T1000 (cell line): ENCODE measurements at places on chromosomes 11 and 22.

- no peak for DNase-seq
These were observed 477.6 kb downstream of the SOX6 start for GRCh38 chr11:15878756-15879155.

DNA sequence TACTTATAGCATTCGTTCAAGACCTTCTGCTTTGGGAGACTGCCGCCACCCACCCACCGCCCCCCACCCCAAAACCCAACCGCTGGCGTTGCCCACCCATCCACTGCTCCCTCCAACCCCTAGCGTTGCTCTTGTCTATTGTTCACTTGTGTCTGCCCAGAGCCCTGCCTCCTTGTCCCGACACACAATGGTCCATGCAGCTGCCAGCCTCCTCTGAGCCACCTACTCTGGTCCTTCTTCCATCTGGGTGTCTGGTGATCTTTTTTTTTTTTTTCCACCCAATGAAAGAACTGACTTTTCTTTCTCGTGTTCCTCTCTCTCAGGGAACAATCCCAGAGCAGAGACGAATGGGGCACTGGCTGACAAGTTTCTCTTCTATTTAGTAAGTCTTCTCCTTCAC lies 256.0 kb upstream of the SESN3 start:
- DNase-seq: no peak

- DNase-seq: no peak
These were observed 9.1 kb downstream of the HPS5 start for GRCh38 chr11:18312663-18313420.

- DNase-seq: no peak
These were observed 86.7 kb downstream of the KIAA1671 start for GRCh38 chr22:25039255-25039654.

- DNase-seq: no peak
These were observed 29.2 kb upstream of the XBP1 start for GRCh38 chr22:28829358-28830181.

- DNase-seq: no peak
These were observed 9.5 kb downstream of the EMID1 start for GRCh38 chr22:29215012-29215860.

DNA sequence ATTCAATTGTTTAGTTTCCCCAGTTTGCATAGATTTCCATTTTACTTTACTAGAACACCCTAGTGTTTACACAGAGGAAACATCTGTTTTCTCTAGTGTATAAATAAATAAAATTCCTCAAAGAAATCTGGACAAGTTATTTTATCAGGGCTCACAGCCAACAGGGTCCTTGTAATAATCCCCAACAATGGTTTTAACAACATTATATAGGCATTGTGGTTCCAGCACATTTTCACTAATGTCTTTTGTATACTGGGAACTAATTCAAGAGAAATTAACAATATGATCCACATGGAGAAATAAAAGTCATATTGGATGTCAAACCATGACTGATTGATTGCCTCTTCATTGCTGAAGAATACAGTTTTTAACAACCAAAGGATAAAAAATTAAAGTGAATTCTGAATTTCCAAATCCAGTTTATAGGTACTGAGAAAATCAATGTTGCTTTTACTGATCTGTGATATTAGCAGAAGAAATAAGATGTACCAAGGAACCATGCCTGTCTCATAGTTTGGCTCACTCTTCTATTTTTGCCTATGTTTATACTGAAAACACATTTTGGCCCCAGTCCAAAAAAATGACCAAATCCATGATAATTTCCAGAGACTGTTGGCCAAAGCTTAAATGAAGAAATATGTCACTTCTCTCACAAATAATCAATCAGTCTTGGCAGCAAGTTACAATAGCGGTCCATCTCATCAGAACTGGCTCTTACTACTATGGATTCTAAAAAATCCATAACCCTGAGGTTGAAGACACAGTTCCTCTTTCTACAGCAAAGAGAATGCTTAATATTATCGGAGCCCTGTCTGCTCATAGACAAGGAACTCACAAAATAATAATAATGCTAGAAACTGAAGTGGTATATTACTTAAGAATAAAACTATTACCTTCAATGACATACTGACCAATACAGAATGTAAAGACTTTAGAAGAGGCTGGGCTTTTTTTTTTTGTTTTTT lies 1.4 kb upstream of the MS4A13 start:
- DNase-seq: no peak

DNA sequence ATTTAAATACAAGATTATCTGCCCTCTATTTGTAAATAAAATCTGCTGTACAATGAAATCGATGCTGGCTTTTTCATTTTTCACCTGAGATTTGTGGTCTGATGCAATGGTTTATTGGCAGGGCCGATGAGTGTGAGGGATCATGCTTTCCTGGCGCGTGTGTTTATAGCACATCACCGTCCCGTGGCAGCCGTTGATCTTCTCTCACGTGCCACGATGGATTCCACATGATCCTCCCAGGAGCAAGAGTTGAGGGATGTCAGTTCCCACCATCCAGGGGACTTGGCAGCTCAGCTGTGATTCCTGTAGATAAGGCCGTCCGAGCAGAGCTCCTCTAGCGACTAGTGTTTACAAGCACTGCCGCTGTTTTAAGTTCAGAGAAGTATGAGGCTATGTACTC lies 213.7 kb downstream of the TBC1D22A start:
- DNase-seq: no peak

DNA sequence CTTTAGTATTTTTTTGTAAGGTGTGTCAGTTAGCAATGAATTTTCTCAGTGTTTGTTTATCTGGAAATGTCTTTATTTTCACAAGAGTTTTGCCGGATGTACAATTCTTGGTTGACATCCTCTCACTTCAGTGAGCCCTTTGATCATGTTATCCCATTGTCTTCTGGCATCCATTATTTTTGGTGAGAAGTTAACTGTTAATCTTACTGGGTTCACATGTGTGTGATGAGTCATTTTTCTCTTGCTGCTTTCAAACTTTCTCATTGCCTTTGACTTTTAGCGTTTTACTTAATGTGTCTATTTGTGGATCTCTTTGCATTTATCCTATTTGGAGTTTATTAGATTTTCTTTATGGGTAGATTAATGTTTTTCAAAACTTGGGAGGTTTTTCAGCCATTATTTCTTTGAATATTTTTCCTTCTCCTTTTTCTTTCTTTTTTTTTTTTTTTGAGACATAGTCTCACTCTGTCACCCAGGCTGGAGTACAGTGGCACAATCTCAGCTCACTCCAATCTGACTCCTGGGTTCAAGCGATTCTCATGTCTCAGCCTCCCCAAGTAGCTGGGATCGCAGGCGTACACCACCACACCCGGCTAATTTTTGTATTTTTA lies 100.5 kb upstream of the RRM1 start:
- no peak for DNase-seq

- DNase-seq: no peak
These were observed at the start of gene ARHGAP32 for GRCh38 chr11:129192150-129192549. ARHGAP32 (minus strand) TSS chr11:129192325; CDS start chr11:129192198, 127 bp downstream.

GRCh38 chr11:66716996-66717395 lies 12.0 kb downstream of the SPTBN2 start:
- no peak for DNase-seq

GRCh38 chr11:75024764-75025211 lies 36.1 kb downstream of the NEU3 start:
- no peak for DNase-seq

- no peak for DNase-seq
These were observed 138.3 kb downstream of the TMEM135 start for GRCh38 chr11:87176044-87176443.

- DNase-seq: no peak
These were observed 61.1 kb downstream of the MIAT start for GRCh38 chr22:26718488-26718887.

DNA sequence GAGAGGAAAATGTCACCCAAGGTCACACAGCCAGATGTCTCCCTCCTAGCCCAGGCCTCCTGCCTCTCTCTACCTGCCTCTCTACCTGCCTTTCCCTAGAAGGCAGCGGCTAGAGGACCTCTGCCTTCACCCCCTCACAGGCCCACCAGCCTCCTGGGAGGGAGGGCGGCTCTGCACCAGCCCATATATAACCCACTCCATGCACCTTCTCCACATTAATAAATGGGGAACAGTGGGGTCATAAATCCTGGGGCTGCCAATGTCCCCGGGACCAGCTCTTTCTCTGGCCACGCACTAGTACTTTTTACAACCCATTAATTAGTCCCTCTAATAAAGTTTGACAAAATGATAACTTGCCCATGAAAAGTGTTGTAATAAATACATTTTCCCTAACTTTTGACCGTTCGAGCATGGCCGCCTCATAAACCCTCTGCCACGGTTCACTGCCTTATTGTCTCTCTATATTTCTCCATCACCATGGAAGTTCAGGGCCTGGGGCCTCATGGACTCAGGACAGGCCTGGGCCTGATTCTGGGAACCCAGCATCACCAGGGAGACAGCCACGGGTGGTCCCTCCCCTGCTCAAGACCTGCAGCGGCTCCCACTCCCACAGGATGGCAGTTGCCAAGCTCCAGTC lies 102.1 kb downstream of the MN1 start:
- DNase-seq: no peak

DNA sequence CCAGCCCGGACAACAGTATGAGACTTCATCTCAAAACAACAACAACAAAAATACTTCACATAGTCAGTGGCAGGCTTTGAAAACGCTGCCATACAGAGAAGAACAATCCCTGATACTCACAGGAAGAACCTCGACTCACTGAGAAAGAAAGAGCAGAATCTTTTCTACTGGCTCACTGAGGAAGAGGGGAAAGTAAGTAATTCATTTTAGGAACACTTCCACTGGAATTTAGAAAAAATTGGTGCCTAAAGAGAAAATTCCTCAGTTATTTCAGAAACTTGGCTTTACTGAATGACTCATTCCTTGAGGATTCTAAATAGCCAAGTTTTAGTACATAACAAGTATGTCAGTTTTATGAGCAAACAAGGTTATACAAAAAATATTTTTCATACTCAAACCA lies 12.3 kb downstream of the NARS2 start:
- no peak for DNase-seq

DNA sequence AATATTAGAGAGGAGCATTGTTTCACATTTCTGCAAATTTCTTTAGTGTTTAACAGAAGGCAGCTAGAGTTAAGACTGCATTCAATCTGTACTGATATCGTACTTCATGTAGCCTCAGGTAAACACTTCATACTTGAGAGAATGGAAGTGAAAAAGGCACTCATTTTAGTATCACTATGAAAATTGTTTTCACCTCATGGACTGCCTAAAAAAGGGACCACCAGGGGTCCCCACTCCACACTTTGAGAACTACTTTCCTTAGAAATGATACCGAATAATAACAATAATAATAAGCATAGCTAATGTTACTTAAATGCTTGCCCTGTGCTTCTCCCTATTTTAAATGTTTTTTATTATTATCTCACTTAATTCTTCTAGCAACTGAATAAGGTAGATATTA lies 95.1 kb downstream of the BLID start:
- no peak for DNase-seq

- no peak for DNase-seq
These were observed 10.5 kb upstream of the RPS19BP1 start for GRCh38 chr22:39543095-39543494.

DNA sequence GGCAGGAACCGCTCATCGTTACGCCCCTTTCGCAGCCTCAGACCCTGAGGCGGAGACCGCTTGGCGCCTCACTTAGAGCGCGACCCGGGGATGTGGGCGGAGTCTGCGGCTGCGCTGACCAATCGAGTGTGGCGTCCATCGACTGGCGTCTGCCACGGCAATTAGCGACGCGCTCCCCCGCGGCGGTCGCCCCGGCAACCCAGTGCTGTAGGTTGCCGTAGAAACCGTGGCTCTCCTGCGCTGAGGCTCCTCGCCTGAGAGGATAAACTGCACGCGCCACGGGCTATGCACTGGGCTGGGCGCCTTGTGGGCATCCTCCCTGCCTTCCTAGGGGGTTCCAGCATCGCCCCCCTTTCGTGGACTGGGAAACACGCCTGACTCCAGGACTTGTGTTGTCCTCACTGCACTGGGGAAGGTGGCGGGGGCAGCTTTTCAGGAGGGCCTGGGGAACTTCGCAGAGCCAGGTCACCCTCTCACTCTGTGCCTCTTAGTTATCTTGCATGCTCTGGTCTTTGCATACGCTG lies 701 bp upstream of the P2RX6 start:
- DNase-seq: peak; percentile 95

- no peak for DNase-seq
These were observed 2.5 kb downstream of the FKBP2 start for GRCh38 chr11:64243236-64243854.

GRCh38 chr22:26124991-26125725 lies 44.1 kb upstream of the SEZ6L start:
- DNase-seq: no peak

DNA sequence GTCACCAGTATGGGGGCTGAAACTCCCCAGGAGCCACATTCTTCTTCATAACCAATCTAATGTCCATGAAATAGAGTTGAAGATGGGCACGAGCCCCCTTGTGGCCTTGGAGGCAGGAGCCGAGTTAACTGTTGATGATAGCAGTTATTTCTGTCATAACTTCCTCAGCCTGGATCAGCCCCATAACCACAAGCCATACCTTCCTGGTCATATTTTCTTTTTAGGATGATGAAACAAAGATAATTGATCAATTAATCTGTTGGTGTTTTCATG lies 65.0 kb upstream of the TTC12 start:
- DNase-seq: no peak

DNA sequence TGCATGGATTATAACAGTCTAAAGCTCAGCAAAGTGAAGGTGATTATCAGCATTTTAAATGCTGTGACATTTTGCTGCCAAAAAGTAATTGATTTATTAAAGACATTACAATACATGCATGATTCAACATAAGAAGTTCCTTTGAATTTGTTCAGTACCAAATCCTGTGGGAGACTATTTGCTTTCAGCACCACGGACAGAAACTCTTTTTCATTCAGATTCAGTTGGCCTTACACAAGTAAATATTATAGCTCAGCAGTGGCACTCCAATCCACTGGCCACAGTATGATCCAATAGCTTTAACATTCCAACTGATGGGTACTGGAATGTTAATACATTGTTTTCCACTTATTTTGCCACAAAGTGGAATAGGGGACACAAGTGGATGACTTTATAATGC lies 806.7 kb downstream of the NTM start:
- peak; percentile 12 for DNase-seq

DNA sequence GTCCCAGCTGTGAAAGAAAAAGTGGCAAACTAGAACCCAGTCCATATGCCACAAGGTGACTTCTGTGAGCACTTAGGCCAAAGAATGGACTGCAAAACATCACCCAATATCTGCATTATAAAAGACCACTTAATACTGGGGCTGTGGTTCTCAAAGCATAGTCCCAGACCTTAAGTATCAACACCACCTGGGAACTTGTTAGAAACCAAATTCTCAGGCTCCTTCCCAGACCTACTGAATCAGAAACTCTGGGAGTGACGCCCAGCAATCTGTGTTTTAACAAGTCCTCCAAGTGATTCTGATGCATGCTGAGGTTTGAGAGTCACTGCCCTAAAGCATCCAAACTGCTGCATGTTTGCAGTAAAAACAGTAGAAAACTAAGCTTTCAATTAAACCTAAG lies 81.3 kb downstream of the SERGEF start:
- no peak for DNase-seq
